NCI-H774 (cell line): ENCODE measurements at places on chromosomes 5 and 9.

GRCh38 chr9:132645306-132645705 is 24.5 kb downstream of the DDX31 start:
- DNase-seq = no peak

DNA sequence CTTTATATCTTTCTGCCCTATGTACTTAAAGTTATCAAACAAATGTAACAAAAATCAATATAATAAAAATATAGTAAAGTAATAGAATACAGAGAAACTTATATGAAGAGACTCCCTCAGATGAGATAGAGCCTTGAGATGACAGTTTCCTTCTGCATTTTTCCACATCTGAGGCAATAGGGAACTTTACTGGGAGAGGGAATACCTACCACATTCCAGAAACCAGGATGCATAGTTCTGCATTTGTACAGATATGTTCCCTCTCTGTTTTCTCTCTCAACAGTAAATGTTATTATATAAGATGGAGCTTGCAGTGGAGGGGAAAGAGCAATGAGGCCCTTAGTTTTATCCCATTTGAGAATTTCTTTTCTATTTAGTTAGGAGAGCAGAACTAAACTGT is 109.6 kb upstream of the KCNN2 start:
- no peak for DNase-seq

GRCh38 chr5:138833726-138834480 is 41.2 kb downstream of the LRRTM2 start:
- no peak for DNase-seq

GRCh38 chr5:174327317-174327864 is 281.9 kb downstream of the NSG2 start:
- DNase-seq = peak; percentile 53

- no peak for DNase-seq
Observed at GRCh38 chr5:14812166-14812565, 59.4 kb downstream of the ANKH start.

- DNase-seq = no peak
Observed at GRCh38 chr9:131969469-131969989, 110.1 kb downstream of the MED27 start.

- DNase-seq = no peak
Observed at GRCh38 chr5:163506726-163507125, 1.3 kb downstream of the MAT2B start.

- peak; percentile 64 for DNase-seq
Observed at GRCh38 chr5:19531374-19531952, 456.5 kb downstream of the CDH18 start.

GRCh38 chr9:11931109-11931508 is 762.1 kb upstream of the TYRP1 start:
- DNase-seq = no peak
